Peyer's patch (tissue), 4 donors: ENCODE measurements at places on chromosomes 7 and 10. TPM values are rescaled to one million over a fixed set of nuclear protein-coding genes. Genes with fewer than 3 reads are reported as not detected.

GRCh38 chr10:114516356-114516755 lies 112.1 kb upstream of the AFAP1L2 start:
- DNase-seq: no peak

- DNase-seq: peak; percentile 5
These were observed 60.5 kb downstream of the SH2D4B start for GRCh38 chr10:80598084-80598798.

- DNase-seq: no peak
These were observed 65.0 kb downstream of the POU6F2 start for GRCh38 chr7:39042670-39043069.

DNA sequence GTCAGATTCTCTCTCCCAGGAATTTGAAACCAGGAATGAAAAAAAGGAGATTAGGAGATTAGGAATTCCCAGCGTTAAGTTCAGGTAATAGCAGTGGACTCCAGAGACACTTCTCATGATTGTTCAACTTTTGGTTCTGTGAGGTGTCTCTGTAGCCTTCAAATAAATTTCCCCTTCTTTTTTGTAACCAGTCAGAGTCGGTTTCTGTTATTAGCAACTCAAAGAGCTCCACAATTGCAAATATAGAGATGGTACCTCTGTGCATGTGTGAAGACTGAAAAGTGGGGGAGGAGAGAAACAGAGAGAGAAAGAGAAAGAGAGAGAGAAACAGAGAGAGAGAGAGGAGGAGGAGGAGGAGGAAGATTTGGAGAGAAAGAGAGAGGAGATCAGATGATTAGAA lies 112.8 kb upstream of the STEAP1B start:
- no peak for DNase-seq

- no peak for DNase-seq
These were observed 87.2 kb downstream of the PDE1C start for GRCh38 chr7:31982962-31983361.

DNA sequence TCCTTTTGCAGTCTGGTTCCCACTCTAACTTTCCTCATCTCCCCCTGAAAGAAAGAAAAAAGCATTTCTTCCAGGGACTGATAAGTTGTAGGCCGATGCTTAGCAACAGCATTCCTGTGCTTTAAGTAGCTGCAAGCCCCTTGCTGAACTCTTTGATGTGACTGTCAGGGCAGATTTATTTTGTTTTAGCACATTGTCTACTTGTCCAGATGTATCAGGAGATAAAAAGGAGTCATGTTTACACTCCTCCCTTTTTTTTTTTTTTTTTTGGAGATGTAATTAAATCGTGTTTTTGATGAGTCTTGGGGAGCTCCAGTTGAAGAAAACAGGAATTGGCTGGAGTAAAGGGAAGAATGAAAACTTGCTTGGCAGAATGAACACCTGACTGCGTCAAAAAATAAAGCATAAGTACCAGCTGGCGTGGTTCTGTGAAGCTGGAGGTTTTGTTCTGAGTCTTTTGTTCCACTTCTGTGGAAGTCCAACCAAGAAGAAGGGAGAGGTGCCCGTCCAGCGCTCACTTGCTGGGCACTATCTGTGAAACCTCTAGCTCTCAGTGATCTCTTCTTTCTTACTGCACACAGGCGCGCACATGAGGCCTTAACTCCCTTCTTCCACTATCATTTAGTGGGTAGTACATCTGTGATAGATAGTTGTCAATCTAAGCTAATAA lies 871.7 kb downstream of the LRMDA start:
- no peak for DNase-seq

DNA sequence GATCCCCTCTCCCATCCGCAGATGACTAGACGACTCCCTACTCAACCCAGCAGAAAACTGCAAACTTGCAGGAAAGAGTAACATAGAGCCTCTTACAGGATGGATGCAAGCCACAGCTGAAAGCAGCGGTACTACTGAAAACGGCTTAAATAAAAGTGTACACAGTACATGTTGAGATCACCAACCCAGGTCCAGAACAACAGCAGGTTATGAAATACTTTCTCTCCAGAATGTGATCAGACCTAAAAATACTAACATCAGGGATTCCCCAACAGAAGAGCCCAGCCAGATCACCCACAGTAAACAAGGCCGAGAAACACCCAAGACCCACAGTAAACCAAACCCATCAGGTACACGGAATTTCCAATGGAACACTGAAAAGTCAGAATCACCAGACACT lies 13.2 kb downstream of the ATE1 start:
- DNase-seq: no peak

- DNase-seq: no peak
These were observed 5.6 kb downstream of the RAPGEF5 start for GRCh38 chr7:22351329-22351692.

- no peak for DNase-seq
These were observed 658.4 kb upstream of the CELF2 start for GRCh38 chr10:10359263-10359662.

GRCh38 chr7:43136064-43136463 lies 23.6 kb downstream of the HECW1 start:
- no peak for DNase-seq

- no peak for DNase-seq
These were observed 126.3 kb upstream of the CELF2 start for GRCh38 chr10:10891124-10892082.

DNA sequence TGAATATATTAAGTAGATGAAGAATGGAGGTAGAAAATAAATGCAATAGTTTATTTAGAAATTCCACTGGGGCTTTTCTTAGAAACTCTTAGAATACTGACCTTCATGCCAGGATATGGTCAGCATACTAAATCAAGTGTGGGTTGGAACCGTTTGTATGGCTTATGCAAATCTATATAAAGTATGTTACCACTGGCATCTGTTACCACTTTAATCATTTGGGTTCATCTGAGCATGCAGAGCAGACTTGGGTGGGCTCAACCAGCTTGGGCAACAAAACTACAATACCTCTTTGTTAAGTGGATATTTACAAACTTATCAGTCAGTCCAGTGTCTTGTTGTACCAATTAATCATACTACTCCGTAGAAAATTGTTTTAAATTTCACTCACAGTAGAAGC lies 125.8 kb downstream of the CRPPA start:
- no peak for DNase-seq

DNA sequence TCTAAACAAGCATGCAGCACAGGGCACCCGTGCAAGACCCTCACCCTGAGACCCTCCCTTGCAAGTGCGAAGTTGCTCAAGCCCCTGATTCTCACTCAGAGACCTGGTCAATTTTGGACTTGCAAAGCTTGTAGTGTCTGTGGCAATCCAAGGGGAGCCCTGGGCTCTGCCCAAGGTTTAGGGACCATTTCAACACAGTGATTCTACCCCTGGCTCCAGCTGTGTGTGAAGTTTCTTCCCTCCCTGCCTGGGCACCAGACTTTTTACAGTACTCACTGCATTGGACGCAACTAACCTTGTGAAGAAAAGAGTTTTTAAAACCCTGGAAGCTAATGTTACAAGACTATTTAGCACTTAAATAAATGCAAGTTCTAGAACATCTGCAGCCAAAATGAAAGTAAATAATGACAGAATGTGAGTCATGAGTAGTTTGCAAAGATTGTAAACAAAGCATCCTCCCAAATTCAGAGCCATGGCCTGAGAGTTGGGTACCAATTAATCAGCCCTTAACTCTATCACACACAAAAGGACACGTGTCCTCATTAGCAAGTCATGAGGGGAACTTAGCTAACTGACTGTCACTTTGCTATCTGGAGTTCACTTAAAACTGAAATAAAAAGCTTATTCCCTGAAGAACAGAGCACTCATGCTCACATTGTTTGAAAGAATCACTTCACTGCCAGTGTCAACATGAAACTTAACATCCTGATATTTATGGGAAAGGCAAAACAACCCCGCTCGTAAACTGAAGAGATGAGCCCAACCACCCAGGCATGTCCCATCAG lies 48.1 kb downstream of the RGS10 start:
- DNase-seq: no peak

PDK4 gene
- 130 TPM for total RNA-seq

ZNF518A gene
- total RNA-seq: 23.9 TPM

LHFPL3 gene
- total RNA-seq: not detected

LSM5 gene
- 32.2 TPM for total RNA-seq
